Kidney (tissue), 22 donors: ENCODE measurements at places on chromosomes 2 and 18. TPM values are rescaled to one million over a fixed set of nuclear protein-coding genes. Genes with fewer than 3 reads are reported as not detected.
A peak's percentile ranks its signal among the peaks of the same experiment; 100 is the strongest.

DNA sequence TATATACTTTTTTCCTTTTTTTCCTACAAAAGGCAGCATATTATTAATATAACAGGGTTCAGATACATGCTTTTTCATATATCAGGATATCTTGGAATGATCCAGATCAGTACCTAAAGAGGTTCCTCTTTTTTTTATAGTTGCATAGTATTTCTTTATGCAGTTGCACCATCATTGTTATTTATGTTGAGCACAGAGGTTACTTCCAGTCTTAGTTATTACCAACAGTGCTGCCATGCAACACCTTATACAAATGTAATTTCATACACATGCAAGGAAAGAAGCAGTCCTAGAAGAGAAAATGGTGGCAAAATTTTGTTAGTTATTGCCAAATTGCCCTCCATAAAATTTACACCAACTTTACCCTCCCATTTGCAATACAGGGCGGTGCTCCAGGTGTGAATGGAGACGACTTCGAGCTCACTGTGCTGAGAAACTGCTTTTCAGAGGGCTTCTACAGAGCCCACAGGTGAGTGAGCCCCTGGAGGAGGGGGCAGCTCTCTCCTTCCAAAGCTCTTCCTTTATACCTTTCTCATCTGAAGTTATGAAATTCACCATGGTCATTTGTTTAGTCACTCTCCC, 30.0 kb upstream of the KCMF1 start:
- DNase-seq, result no peak
- H3K27me3 ChIP-seq, result no peaks in the 10 kb centered on the region
- no peak overlapping the region for H3K4me3 ChIP-seq
- H3K27ac ChIP-seq, result no peak overlapping the region
- no peaks in the 10 kb centered on the region for H3K4me1 ChIP-seq
- H3K36me3 ChIP-seq, result no peaks in the 10 kb centered on the region

Gene TMX3
- 52.7 TPM for total RNA-seq

Gene KCTD18
- 12.6 TPM for total RNA-seq

DNA sequence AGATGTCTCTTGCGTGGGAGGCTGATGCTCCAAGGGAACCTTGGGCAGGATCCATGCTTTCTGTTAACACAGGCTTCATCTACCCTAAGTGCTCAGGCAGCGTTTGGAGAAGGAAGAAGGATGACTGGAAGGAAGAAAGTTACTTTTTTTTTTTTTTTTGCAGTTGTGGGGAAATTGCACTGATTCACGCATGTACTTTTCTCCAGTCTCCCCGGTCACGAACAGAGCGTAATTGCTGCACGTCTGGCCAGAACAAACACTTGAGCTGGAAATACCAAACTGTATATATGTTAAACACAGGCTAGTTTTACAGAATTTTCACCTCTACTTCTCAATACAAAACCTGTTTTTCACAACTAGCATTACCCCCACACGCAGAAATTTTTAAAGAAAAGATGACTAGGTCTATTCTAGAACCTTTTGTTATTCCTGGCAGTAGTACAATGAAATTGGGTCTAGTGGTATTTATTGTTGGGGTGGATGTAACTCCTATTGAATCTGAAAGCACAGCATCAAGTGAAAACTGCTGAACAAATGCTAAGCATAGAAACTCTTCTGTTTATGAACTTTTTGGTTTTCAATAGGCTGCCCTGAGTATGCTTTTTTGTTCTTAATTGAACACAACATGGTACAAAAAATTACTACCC, 9.3 kb upstream of the SCYGR5 start:
- H3K36me3 ChIP-seq, result no peaks in the 10 kb centered on the region
- H3K4me1 ChIP-seq, result no peaks in the 10 kb centered on the region
- H3K27me3 ChIP-seq, result no peaks in the 10 kb centered on the region
- no peak overlapping the region for H3K27ac ChIP-seq
- H3K4me3 ChIP-seq, result no peak overlapping the region
- no peak for DNase-seq

Gene INPP5D
- total RNA-seq, result 29.6 TPM

GRCh38 chr18:7607540-7608173, 40.5 kb downstream of the PTPRM start:
- no peaks in the 10 kb centered on the region for H3K27me3 ChIP-seq
- no peak for DNase-seq
- no peaks in the 10 kb centered on the region for H3K36me3 ChIP-seq
- no peaks in the 10 kb centered on the region for H3K4me1 ChIP-seq

GRCh38 chr2:191740016-191740419, 62.1 kb downstream of the NABP1 start:
- no peak for DNase-seq
- no peaks in the 10 kb centered on the region for H3K36me3 ChIP-seq
- no peak overlapping the region for H3K27ac ChIP-seq
- no peaks in the 10 kb centered on the region for H3K4me1 ChIP-seq
- H3K27me3 ChIP-seq, result no peaks in the 10 kb centered on the region

Gene COLEC12
- total RNA-seq, result 7.4 TPM

GRCh38 chr2:39623917-39624316, 41.8 kb upstream of the TMEM178A start:
- no peaks in the 10 kb centered on the region for H3K4me1 ChIP-seq
- no peak overlapping the region for H3K27ac ChIP-seq
- H3K27me3 ChIP-seq, result no peaks in the 10 kb centered on the region
- DNase-seq, result no peak
- no peaks in the 10 kb centered on the region for H3K36me3 ChIP-seq

DNA sequence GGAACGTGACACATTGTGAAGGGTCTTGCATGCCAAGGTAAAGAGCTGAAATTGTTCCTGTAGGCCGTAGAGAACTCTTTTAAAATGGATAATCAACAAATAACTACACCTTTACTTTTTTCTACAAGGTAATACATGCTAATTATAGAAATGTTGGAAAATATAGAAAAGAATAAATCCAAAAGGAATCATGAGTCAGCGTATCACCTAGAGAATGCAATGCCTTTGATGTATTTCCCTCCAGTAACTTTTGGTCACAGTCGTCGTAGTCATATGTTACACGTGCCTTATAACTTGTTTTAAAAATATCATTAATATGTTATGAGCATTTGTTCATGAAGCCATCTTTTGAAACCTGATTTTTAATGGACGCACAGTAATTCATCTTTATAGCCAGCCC, 100.6 kb downstream of the LIPG start:
- no peak overlapping the region for H3K4me3 ChIP-seq
- no peak overlapping the region for H3K27ac ChIP-seq
- no peaks in the 10 kb centered on the region for H3K36me3 ChIP-seq
- DNase-seq, result no peak
- no peaks in the 10 kb centered on the region for H3K27me3 ChIP-seq

Gene LYPD6B
- total RNA-seq, result 9.4 TPM

GRCh38 chr2:15377202-15377601, 183.9 kb downstream of the NBAS start:
- H3K4me3 ChIP-seq, result no peak overlapping the region
- no peak overlapping the region for H3K27ac ChIP-seq
- DNase-seq, result no peak
- H3K36me3 ChIP-seq, result peaks cover 18% of the 10 kb centered on the region
- H3K4me1 ChIP-seq, result no peaks in the 10 kb centered on the region

Gene DPP4
- total RNA-seq, result 74.8 TPM

Gene KCNK3
- total RNA-seq, result 8.1 TPM

DNA sequence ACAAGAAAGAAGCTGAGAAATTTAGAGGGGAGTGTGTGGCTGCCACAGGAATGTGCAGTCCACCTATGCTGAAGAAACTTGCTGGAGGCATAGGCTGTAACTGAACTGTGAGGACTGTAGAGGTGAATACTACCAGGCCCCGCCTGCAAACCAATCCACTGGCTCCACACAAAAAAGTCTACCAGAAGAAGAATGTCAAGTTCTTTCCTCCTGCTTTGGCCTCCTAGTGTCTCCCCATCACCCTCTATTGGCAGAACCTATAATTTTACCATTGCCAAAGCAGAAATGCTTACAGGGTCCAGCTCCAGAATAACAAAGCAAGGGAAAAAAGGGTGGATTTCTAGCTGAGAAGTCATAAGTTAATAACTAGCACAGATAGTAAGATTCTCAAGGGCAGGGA, 5.9 kb upstream of the ATP5MC3 start:
- no peaks in the 10 kb centered on the region for H3K27me3 ChIP-seq
- H3K27ac ChIP-seq, result no peak overlapping the region
- H3K36me3 ChIP-seq, result no peaks in the 10 kb centered on the region
- DNase-seq, result no peak

Gene COL6A3
- total RNA-seq, result 59.5 TPM

GRCh38 chr2:224104668-224105386, 65.7 kb upstream of the SERPINE2 start:
- H3K27me3 ChIP-seq, result no peaks in the 10 kb centered on the region
- no peak overlapping the region for H3K27ac ChIP-seq
- H3K4me3 ChIP-seq, result no peak overlapping the region

DNA sequence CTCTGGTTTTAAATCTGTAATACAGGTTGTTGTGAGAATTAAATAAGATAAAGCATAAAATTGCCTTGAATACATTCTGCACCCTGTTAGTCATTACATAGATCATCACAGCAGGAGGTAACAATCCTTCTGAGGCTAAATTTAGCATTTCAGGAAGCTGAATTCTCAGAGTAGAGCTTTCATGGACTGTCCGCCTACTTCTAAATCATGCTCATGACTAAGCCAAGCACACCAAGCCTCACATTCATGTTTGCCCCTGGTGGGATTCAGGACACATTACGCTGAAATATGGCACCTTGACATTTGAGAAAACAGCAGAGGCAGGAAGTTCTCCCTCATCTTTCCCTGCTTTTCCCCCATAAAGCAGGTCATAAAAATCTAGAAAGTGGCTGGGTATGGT, 16.6 kb upstream of the PIK3C3 start:
- no peaks in the 10 kb centered on the region for H3K4me1 ChIP-seq
- no peak overlapping the region for H3K27ac ChIP-seq
- no peaks in the 10 kb centered on the region for H3K36me3 ChIP-seq
- no peak for DNase-seq
- H3K4me3 ChIP-seq, result no peak overlapping the region

DNA sequence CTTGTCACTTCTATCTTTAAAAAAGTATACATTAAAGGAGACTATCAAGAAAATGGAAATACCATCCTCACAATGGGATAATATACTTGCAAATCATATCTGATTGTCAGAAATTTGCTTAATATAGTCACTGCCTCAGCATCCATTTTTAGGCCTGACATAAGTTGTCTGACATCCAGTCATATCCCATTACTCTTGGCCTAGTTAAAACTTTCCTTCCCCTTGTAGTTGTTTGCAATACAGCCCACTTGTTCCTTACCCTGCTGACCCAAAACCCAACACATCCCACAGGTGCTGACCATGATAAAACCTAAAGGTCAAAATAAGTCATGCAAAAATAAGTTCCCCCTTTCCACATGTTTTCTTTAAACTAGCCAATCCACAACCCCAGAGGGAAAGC, 3.6 kb upstream of the ARHGEF33 start:
- no peaks in the 10 kb centered on the region for H3K27me3 ChIP-seq
- H3K27ac ChIP-seq, result no peak overlapping the region
- no peaks in the 10 kb centered on the region for H3K36me3 ChIP-seq

Gene IGFBP5
- 572 TPM for total RNA-seq

DNA sequence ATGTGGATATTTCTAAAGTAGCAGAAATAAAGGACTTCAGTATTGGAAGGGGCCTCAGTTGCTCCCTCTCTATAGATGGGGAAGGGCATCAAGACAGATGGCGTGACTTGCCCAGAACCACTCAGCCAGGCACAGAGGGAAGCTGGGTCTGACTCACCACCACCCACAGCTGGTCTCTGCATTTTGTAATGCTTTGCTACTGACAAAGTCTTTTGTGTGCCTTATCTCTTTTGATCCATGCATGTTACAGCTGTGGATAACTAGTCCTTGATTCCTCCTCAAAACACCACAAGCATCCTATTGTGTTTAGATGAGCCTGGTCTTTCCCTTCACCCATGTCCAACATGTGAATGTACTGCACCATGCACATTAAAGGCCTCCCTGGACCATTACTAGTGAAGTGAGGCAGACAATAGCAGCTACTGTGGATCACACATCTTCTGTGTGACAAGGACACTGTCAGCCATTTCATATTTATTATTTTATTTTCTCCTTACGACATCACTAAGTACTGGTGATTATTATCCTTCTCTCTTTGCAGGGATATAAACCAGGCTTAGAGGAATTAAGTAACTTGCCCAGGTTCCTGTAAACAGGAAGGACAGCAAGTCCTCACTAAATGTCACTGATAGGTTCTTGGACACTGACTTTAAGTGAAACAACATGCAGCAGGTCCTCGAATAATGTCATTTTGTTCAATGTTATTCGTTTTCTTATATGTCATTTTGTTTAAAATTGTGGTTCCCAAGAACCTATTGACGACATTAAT, 29.6 kb upstream of the IL37 start:
- DNase-seq, result no peak
- H3K4me3 ChIP-seq, result no peak overlapping the region
- H3K36me3 ChIP-seq, result no peaks in the 10 kb centered on the region

GRCh38 chr18:9296233-9297006, 38.2 kb upstream of the TWSG1 start:
- H3K4me3 ChIP-seq, result no peak overlapping the region
- no peaks in the 10 kb centered on the region for H3K27me3 ChIP-seq
- no peak for DNase-seq
- no peak overlapping the region for H3K27ac ChIP-seq
- H3K4me1 ChIP-seq, result no peaks in the 10 kb centered on the region

- no peaks in the 10 kb centered on the region for H3K27me3 ChIP-seq
- no peak overlapping the region for H3K4me3 ChIP-seq
- no peaks in the 10 kb centered on the region for H3K4me1 ChIP-seq
- H3K27ac ChIP-seq, result no peak overlapping the region
These were observed 121.0 kb downstream of the EIPR1 start for GRCh38 chr2:3256605-3257004.

DNA sequence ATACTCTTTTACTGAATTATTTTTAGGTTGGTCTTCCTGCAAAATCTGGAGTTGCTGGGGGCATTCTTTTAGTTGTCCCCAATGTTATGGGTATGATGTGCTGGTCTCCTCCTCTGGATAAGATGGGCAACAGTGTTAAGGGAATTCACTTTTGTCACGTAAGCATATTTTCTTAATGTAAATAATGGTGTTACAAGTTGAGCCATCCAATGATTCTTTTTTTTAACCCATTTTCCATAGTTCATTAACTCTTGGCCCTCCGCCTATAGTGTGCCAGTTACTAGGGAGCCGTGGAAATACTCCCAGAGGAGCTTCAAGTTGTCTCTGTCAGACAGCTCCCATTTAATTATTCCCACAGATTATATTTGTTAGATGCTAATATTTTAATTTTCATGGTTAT, 49.8 kb downstream of the GLS start:
- no peak for DNase-seq
- peak overlapping the region; percentile 51 for H3K4me3 ChIP-seq
- H3K27ac ChIP-seq, result peak overlapping the region; percentile 32
- peaks cover 3% of the 10 kb centered on the region for H3K4me1 ChIP-seq

GRCh38 chr18:64202210-64202836, 53.4 kb upstream of the LINC00305 start:
- no peak overlapping the region for H3K4me3 ChIP-seq
- no peak overlapping the region for H3K27ac ChIP-seq
- no peaks in the 10 kb centered on the region for H3K36me3 ChIP-seq
- DNase-seq, result no peak

GRCh38 chr18:25229920-25230319, 122.0 kb downstream of the ZNF521 start:
- no peaks in the 10 kb centered on the region for H3K36me3 ChIP-seq
